ENCODE measurements at places on chromosomes 2 and 18.

DNA sequence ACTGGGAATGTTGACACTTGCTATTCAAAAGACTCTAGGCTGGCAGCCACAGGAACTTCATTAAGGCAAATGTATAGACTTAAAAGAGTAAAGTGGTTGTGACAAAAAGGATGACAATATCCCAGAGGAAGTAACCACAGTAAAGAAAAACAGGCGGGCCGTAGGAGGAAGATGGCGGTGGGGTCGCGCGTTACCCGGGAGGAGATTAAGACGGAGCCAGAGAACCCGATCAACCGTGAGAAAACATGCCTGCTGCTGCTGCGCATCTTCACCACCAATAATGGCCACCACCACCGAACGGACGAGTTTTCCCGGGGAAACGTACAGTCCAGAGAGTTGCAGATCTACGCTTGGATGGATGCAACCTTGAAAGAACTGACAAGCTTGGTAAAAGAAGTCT lies 14.0 kb upstream of the NEUROD1 start:
- no peak for DNase-seq

GRCh38 chr2:5664278-5664681 lies 27.9 kb upstream of the SOX11 start:
- DNase-seq: no peak

DNA sequence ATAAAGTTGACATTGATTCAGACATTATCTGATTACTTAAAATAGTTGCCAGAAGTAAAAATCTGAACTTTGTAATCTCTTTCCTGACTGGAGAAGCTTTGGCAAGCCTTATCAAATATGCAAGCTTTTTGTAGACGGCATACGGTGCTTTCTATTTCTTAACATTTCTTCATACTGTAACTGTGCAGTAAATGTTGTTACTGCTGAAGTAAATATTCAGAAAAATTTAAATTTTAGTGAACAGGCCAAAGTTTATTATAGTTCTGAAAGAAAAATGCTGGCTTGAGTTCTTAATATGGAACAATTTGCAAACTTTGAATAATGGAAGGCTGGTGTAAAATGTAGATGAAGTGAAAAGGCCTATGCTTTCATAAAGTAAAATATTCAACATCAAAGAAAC lies 1.8 kb downstream of the TTN start:
- DNase-seq: no peak

GRCh38 chr2:220789961-220790360 lies 782.1 kb downstream of the EPHA4 start:
- no peak for DNase-seq

- no peak for DNase-seq
These were observed 35.5 kb upstream of the ALMS1 start for GRCh38 chr2:73350035-73350691.

- DNase-seq: no peak
These were observed 16.5 kb upstream of the ALPK2 start for GRCh38 chr18:58645398-58645797.

DNA sequence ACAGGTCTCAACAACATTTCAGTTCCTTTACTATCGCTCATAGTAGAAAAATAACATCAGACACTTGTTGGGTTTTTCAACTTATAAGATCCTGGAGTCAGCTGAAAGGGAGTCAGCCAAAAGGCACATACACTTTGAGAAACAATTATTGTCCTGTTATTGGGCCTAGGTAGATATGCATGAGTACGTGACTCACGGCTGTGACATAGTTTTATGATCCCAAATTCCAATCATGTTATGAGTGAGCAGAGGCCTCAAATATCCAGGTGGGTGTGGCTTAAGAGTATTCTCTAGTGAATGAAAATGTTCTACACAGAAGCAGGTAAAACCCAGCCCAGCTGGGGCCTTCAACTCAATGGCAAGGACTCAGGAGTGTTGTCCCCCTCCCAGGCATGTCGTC lies 27.2 kb downstream of the SERPINB8 start:
- DNase-seq: no peak

DNA sequence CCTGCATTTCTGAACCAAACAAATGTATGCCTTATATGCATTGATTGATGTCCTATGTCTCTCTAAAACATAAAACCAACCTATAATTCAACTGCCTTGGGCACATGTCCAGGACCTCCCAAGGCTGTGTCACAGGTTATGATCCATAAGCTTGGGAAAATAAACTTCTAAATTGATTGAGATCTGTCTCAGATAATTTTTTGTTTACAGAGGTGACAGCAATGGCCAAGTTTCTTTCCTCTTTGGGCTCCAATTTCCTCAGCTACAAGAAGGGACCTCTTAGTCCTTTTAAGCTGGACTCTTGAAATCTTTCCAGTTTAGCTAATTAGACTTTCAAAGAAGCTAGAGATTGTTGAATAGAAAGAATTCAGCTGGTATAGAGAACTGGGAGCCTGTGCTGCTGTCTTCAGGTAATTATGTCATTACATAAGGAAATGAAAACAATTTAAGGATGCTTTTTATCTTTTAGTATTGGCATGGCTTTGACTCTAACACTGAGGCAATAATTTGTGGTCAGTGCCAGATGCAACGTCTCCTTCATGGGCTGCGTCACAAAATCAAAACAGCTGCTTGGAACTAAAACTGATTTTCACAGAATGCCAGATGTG lies 412.1 kb upstream of the TRIB2 start:
- no peak for DNase-seq

GRCh38 chr18:76351961-76352581 lies 143.0 kb downstream of the ZNF516 start:
- DNase-seq: no peak

- no peak for DNase-seq
These were observed 191.2 kb downstream of the NCKAP5 start for GRCh38 chr2:133377021-133377481.

- peak; percentile 55 for DNase-seq
These were observed 1.9 kb downstream of the PRSS56 start for GRCh38 chr2:232521959-232522622.

GRCh38 chr2:143279672-143280071 lies 150.5 kb downstream of the ARHGAP15 start:
- no peak for DNase-seq

GRCh38 chr2:73994178-73994831 lies 9.6 kb downstream of the TET3 start:
- no peak for DNase-seq

- DNase-seq: no peak
These were observed 13.8 kb downstream of the CERKL start for GRCh38 chr2:181643151-181643550.

DNA sequence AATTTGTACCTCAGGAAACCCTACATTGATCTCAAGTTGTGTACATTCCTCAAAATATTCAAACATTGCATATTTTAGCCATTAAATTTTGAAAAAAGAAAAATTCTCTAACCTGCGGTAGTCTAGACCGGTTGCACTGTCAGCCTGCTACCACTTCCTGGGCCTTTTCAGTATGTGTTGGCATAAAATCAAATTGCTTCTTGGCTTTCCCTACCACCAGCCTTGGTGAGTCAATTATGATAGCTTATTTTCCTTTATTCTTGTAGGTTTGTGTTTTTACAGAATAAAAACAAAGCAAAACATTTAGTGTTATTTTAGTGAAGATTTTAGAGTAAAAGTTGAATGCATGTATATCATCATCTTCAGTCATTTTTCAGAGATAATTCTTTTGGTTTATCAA lies 61.2 kb downstream of the FAM171B start:
- DNase-seq: no peak

GRCh38 chr2:126953483-126953882 lies 54.8 kb downstream of the TEX51 start:
- no peak for DNase-seq

DNA sequence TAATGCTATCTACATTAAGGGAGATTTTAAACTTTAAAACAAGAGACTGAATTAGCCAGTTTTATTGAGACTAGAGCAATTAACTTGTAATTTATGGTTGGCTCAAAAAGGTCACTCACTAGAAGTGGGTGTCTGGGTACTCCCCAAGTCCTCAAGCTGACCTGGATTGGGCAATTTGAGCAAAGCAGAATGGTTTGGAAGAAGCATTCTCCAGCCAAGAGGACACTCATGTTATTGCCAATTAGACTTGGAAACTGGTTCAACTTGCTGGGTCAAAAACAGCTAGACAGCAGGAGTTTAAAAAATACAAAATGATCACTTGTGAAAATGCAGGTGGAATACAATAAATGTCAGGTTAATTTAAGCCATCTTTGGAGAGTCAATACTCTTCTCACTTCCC lies 29.5 kb upstream of the MYO1B start:
- no peak for DNase-seq

DNA sequence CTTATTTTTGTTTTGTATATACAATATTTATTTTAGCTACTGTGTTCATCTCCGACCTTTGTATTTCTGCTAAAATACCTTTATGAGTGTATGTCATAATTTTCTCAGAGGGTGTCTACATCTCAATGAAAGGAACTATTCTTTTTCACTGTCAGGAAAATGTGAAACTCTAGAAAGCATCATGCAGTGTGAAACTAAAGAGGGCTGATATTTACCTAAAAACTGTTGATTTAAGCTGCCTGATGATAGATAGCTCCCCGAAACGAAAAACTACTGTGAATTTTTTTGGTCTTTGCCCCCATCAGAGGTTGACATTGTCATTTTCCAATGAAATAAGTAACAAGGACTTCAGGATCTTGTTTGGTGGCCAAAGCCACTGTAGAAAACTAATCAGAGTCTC lies 38.8 kb downstream of the TMEM178A start:
- no peak for DNase-seq

- DNase-seq: peak; percentile 17
These were observed 1.9 kb upstream of the NABP1 start for GRCh38 chr2:191675807-191676721.

DNA sequence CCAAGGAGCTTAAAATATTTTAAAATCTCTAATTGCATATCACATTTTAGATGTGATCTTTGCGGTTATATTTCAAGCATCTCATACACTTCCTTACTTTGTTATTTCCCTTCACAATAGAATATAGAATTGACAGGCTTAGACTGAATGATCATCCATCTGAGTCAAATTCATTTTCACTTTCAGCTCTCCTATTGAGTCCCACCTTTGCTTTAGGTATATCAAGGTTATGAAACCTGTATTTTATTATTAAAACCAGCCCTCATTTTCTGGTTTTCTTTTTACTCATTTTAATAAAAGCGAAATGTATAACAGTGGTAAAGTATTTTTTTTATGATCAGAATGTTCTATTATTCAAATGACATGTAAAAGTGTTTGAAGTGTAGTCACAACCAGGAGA lies 162.9 kb upstream of the KYNU start:
- DNase-seq: no peak

DNA sequence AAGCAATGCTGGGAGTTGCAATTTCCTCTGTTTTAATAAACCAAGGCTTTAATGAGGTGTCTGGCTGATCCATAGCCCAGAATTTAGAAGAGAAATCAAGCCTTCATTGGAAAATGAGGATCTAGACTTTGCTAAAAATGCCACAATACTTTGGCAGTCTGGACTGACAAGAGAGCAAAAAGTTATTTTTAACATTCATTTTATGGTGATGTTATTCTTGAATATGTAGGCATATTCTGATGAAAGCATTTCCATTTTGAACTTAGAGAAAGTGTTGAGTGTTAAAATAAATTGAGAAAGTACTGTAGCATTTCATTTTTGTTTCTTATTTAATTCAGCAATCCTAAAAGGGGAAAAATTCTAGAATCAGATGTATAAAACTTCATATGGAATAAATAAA lies 151.8 kb upstream of the HNMT start:
- no peak for DNase-seq

DNA sequence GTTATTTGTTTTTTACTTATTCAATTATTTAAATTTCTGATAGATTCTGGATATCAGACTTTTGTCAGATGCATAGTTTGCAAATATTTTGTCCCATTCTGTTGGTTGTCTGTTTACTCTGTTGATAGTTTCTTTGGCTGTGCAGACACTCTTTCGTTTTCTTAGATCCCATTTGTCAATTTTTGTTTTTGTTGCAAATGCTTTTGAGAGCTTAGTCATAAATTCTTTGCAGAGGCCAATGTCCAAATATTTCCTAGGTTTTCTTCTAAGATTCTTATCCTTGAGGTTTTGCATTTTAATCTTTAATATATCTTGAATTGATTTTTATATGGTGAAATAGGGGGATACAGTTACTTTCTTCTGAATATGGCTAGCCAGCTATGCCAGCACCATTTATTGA lies 112.7 kb upstream of the SESTD1 start:
- DNase-seq: no peak

- no peak for DNase-seq
These were observed 152.9 kb downstream of the MGAT5 start for GRCh38 chr2:134406736-134407135.

- no peak for DNase-seq
These were observed 1324.1 kb upstream of the SLC39A10 start for GRCh38 chr2:194332799-194333490.

DNA sequence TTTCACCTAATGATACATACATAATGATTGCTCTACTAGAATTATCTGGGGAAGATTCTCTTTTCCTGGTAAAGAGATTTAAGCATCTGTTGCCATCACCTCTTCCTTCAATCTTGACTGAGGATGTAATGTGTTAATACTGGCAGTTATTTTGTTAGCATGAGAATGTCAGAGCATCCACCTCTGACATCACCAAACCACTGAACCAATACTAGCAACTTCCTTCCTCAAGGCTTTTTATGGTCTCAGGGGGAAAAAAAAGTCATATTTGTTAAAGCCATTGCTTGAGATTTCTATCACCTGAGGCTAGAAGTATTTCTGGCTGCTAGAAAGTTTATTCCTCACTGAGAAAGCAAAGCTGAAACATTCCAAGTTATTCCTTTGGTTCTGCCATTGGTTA lies 48.5 kb downstream of the DSEL start:
- DNase-seq: no peak

- DNase-seq: no peak
These were observed 29.3 kb downstream of the SLC14A1 start for GRCh38 chr18:45753286-45753685.

DNA sequence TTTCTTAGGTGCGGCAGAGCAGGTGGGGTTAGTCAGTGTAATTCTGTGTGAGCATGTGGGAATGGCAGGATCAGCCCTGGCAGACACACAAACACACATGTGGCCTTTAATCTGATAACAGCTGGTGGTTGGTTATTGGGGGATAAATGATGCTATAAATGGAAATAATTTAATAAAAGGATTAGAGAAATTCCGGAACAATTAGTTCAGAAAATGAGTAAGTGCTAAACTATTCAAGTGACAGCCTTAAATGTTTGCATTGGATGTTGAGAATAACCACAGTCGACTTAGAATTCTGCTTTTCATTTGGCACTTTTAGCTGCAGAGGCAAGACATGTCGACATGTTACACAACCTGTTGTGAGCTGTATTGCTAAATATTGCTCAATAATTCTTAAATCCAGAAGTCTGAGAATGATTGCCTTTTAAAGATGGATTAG lies 7.2 kb downstream of the SMYD1 start:
- DNase-seq: no peak

DNA sequence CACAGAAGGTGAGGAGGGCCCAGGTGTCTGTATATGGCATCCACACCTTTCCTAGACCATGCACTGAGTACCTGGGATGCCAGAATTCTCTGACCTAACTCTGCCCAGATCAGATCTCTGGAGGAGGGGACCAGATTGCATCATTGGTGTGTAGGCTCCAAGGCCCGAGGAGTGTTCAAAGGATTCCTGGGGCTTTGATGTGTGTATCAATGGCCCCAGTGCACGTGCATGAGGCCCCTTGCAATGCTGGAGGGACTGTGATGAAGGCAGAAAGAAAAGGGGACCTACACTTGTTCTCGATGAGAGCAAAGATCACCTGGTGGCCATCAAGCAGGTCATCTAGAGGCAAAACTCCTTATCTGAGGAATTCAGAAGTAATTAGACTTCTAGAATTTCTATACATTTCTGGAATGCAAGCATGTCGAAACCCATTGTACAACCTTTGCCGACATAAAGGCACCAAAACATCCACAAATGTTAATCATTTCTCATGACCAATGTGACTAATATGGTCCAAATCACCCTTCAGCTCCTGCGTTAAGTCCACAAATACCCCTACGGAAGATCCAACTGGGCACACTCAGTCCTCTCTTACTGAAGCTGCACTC lies 123.5 kb downstream of the CHST9 start:
- no peak for DNase-seq
